Endothelial cell (in vitro differentiated cells): ENCODE measurements at places on chromosomes 5 and 9.

GRCh38 chr9:118577121-118577520, 792.1 kb downstream of the BRINP1 start:
- DNase-seq = no peak

GRCh38 chr5:7412409-7412808, 16.5 kb downstream of the ADCY2 start:
- no peak for DNase-seq

- DNase-seq = no peak
Measured at GRCh38 chr5:1185629-1186350, 15.6 kb upstream of the SLC6A19 start.

GRCh38 chr9:70484232-70485130, 70.0 kb upstream of the KLF9 start:
- DNase-seq = peak; percentile 35

- DNase-seq = no peak
Measured at GRCh38 chr9:33318225-33318624, 27.9 kb downstream of the NFX1 start.

DNA sequence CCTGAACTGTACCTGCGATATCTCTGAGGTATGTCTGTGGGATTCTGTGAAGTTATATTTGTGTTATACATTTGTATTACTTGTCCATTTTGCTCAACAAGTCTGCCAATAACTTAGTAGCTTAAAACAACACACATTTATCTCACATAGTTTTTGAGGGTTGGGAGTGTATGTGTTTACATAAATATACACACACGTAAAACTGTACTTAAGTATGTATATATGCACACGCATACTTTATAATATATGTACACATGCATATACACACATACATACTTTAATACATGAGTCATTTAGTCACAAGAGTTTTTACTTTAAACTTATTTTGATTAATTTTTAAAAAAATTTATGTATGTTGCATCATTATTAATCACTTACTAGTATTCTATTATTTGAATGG, 205.9 kb upstream of the EDIL3 start:
- DNase-seq = no peak

DNA sequence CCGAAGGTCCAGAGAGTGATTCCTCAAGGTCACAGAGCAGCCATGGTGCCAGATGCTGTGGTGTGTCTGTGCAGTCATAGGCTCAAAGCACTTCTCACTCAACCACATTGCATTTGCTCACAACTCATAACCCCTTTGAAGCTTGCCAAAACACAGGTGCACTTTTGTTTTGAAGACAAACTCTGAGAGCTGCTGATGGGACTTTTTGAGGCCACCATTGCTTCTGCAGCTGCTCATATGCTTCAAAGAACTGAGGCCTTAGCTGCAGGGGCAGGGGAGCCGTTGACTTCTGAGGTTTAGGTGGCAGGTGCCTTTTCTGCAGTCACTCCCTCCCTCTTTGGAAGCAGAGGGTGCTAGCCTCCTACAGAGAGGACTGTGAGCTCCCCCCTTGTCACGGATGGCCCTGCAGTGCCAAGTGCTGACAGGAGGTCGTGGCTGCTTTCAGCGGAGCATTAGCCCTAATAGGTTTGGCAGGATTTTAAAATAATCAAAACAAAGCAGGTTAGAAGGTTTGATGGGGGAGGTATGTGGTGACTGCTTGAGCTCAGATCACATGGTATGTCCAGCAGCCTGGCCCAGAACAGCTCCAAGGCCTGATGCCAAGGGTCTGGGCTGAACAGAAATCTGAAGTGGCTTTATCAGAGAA, 232.1 kb downstream of the MAN2A1 start:
- DNase-seq = no peak

- no peak for DNase-seq
Measured at GRCh38 chr5:135264451-135265440, 134.3 kb downstream of the MACROH2A1 start.

DNA sequence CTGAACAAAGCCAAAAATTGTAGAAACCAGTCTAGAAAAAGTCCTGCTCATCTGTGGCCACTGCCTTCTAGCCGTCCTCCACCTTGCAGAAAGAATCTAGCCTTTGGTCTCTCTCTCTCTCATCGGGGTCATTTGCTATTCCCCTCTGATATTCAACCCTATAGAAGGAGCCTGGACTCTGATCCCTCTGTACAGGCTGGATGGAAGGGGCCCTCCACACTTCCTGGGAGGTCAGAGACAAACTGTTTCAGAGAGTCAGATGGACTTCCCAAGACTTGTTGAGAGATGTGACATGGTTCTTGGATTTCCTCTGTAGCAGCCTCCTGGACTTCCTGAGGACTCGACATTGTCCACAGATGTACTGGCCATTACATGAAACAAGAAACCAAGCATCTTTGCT, 85.0 kb upstream of the RUSC2 start:
- DNase-seq = no peak

DNA sequence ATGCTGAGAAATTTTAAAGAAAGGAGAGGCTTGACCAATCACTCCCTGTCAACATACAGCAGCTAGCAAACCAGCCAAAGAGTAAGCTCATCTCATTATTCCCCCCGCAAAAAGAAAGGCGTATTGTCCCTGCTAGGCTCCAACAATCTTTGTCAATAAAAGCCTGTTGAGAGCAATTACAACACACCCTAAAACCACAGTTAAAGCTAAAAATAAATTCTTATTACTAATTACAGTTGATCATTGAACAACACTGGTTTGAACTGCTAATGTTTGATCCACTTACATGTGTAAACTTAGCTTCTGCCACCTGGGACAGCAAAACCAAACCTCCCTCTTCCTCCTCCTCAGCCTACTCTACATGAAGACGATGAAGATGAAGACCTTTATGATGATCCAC, 151.2 kb downstream of the TSSK1B start:
- no peak for DNase-seq

- no peak for DNase-seq
Measured at GRCh38 chr9:69085569-69086283, 50.2 kb downstream of the FXN start.

DNA sequence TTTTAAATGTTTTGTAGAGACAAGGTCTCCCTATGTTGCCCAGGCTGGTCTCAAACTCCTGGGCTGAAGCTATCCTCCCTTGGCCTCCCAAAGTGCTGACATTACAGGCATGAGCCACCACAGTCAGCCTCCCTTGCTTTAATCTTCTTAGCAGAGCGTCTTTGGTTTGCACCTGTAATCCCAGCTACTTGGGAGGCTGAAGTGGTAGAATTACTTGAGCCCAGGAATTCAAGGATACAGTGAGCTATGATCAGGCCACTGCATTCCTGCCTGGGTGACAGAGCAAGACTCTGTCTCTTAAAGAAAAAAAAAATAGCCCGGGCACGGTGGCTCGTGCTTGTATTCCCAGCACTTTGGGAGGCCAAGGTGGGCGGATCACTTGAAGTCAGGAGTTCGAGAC, 27.8 kb downstream of the UBE2D2 start:
- DNase-seq = no peak

- no peak for DNase-seq
Measured at GRCh38 chr5:171615705-171616640, 169.6 kb upstream of the SMIM23 start.

DNA sequence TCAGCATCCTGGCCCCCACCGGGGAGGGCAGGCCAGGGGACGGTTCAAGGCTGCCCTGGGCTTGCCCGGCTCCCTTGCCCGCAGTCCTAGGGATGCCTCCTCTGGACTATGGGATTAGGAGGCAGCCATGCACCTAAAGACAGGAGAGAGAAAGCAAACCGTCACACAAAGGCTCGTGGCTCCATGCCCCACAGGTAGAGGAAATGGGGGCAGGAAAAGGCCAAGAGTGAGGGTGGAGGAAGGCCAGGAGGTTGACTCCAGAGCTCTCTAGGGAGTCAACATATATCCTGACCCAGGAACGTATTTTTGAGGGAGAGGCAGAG, 9.7 kb downstream of the MGAT1 start:
- no peak for DNase-seq

DNA sequence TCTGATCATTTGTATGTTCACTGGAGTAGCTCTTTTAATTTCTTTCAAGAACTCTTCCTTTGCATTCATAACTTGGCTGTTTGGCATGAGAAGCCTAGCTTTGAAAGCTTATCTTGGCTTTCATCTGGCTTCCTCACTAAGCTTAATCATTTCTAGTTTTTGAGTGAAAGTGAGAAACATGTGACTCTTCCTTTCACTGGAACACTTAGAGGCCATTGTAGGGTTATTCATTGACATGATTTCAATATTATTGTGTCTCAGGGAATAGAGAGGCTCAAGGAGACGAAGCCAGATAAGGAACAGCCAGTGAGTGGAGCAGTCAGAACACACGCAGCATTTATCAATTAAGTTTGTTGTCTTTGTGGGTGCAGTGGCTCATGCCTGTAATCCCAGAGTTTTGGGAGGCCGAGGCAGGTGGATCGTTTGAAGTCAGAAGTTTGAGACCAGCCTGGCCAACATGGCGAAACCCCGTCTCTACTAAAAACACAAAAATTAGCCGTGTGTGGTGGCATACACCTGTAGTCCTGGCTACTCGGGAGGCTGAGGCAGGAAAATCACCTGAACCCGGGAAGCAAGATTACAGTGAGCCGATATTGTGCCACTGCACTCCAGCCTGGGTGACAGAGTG, 98.3 kb downstream of the UGCG start:
- DNase-seq = no peak

DNA sequence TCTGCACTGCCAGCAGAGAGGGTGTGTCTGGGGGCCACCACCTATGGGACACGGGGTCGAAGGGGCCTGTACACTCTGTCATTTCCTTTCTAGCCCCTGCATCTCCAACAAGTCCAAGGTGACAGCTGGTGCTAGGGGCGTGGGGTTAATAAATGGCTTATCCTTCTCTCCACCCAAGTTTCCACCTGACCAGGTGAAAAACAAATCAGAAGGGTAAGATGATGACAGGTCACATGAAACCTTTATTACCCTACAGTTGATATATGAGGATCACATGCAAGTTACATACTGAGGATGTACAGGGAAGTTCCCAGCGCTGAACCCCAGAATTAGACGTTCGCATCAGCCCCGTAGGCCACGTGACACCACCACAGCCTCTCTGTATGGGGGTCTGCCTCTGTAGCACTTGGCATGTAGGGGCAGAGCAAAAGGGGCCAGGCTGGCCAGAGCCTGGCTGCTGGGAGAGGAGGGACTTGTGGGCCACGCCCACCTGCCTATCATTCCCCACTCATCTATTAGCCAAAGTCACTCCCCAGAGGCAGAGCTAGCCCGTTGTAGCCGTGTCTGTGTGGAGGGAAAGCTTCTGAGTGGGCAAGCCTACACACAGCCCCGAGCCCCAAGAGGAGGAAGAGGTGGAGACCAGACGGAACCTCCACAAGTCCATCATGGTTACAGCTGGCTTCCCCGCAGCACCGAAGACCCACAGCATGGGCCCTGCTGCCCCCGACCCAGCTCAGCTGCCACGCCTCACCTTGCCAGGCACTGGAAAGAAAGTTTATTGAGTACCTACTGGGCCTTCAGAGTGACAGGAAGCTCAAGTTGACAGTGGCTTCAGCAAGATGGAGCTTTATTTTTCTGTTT, 2.2 kb downstream of the TMEM141 start:
- no peak for DNase-seq

GRCh38 chr5:80961376-80962281, 1.5 kb downstream of the RASGRF2 start:
- peak; percentile 18 for DNase-seq

GRCh38 chr5:178325679-178326373, 93.2 kb upstream of the PHYKPL start:
- no peak for DNase-seq

GRCh38 chr5:136981936-136982335, 517.2 kb downstream of the SPOCK1 start:
- DNase-seq = no peak

GRCh38 chr5:119049824-119050449, 20.9 kb upstream of the DMXL1 start:
- no peak for DNase-seq

- no peak for DNase-seq
Measured at GRCh38 chr5:66896171-66896570, 300.0 kb downstream of the MAST4 start.

- no peak for DNase-seq
Measured at GRCh38 chr9:32011049-32011448, 373.4 kb upstream of the ACO1 start.

GRCh38 chr5:113114559-113114958, 138.0 kb downstream of the DCP2 start:
- no peak for DNase-seq

- DNase-seq = no peak
Measured at GRCh38 chr9:87280421-87280820, 217.2 kb upstream of the DAPK1 start.

DNA sequence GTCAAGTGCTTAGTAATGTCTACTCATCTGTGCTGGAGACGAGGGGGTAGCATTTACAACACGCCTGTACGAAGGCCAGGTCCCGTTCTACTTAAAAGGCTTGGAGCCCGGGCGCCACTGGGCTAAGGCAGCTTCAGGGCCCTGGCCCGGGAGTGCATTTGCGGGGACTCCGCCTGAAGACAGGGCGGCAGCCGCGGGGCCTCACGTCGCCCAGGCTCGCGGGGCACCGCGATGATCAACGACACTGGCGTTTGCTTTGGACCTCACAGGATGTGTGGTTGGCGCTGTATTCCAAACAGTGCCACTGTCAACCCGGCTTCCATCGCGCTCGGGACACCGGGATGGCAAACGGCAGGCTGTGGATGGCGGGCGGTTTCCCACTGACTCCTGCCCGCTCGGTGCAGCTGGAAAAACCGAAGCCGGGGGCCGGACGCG, 1.1 kb upstream of the TENT4A start:
- DNase-seq = peak; percentile 49

DNA sequence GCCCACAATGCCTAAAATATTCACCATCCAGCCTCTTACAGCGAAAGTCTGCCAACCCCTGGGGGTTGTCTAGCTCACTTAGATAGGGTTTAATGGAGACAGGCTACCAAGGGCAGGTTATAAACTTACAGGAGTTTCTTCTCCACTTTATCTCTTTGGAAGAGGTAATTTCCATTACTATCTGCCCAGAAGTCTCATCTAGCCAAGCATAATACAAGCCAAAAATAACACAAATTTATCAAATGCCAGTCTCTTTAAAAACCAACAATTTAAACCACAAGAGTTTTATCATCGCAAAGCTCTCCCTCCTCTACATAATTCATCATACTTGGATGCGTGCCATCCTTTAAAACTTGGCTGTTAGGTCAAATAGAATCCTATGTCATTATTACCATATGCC, 6.2 kb downstream of the RBM22 start:
- DNase-seq = no peak

DNA sequence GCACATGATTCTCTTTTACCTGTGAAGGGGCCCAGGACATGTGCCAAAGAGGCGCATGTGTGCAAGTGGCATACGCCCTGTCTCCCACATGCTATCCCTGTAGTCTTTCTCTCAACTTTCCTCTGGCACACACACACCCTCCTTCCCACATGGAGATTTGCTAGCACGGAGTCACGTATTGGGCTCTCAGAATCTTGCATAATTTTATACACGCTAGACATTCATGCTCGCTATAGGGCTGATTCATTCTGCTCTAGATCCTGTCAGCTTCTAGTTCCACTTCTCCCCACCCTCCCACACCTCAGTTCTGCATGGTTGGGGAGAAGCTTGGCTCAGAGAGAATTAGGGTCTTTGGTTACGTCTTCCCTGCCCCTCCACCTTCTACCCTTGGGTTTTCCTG, 72.8 kb downstream of the CD180 start:
- DNase-seq = no peak

GRCh38 chr9:20728493-20729220, 44.6 kb downstream of the FOCAD start:
- no peak for DNase-seq

GRCh38 chr9:75039009-75039408, 10.9 kb upstream of the CARNMT1 start:
- no peak for DNase-seq

- no peak for DNase-seq
Measured at GRCh38 chr9:135039916-135040645, 47.4 kb upstream of the OLFM1 start.
